ENCODE measurements at places on chromosomes 4 and X. TPM values are rescaled to one million over a fixed set of nuclear protein-coding genes. Genes with fewer than 3 reads are reported as not detected.

TLR10 gene
- total RNA-seq, result not detected

CCDC120 gene
- not detected for total RNA-seq

DNA sequence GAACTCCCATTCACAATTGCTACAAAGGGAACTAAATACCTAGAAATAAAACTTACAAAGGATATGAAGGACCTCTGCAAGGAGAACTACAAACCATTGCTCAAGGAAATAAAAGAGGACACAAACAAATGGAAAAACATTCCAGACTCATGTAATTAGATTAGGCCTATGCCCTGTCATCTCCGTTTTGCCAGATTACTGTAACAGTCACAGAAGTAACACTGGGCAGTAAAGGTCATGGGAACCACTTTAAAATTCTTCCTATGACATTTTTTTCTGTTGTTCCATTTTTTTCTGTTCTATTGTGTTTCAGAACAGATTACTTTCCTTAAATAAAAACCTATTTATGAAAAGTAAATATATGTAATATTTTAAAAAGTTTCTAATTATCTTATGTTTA is 199.4 kb upstream of the CENPE start:
- DNase-seq, result no peak

- no peak for DNase-seq
Observed at GRCh38 chrX:25296850-25297249, 281.1 kb upstream of the ARX start.

GRCh38 chr4:41432219-41432618 is 105.7 kb upstream of the LIMCH1 start:
- DNase-seq, result no peak
